Amygdala (tissue), 56 donors: ENCODE measurements at places on chromosomes 4 and X.

DNA sequence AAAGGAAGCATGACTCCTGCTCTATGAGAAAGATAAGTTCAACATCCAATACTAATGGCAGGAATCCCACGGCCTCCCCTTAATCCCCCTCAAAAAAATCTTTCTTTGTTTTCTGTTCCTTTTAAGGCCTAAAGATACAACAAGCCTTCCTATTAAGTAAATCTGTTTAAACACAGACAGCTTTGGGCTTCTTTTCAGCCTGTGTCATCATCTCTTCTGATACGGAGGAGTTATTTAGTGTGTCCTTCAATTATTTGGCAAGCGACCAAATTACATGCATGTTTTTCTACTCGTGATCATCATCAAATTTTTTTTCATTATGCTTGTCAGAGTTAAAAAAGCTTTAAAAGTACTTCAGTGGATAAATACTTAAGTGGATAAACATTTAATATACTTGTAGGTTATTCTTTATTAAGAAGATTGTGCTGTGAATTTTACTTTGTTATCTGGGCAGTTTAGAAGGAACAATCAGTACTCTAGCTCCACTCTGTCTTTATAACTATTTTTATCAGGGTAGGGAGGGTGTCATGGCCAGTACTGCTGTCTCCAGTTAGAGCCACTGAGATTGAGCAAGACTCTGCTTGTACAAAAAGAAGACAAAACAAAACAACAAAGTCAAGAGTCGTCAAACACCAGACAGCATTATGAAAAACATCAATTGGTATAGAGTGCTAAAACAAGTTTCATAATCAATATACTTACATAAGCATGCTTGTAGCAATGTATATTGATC is 210.7 kb downstream of the PRR32 start:
- no peak for DNase-seq

DNA sequence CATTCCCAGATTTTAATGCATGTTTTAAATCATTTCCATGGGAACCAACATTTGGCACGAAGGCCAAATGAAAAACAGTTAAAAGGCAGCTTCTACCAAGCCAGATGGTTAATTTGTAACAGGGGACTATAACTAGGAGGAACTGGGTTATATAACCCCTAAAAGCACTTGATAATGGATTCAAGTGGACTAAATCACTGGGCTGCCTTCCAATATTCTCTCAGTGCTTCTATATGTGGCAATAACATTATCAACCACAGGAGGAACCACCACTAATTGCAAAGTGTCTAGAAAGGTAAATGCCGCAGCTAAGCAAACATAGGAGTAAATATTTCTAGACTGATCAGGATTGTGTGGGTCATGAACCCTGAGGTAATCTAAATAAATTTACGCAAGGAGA is 391.5 kb downstream of the UBE2NL start:
- DNase-seq, result no peak

GRCh38 chr4:55458164-55458563 is 62.4 kb downstream of the TMEM165 start:
- no peak for DNase-seq

DNA sequence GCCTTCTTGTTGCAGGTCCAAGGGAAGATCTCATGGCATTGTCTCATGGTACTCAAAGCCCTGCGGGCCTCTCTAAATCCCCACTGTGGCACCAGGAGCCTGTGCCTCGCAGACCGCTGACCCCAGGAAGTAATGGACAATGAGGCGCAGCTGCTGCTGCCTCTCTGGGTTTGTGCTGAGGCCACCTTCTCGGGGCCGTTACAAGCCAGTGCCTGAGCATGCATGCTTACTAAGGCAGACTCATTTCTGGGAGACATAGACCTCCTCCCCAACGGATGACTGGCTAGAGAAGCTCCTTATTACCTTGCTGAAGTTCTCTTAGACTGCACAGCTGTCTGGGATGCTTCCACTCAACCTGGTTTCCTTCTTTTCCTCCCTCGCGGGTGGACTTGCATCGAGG is 1.3 kb downstream of the BDH2 start:
- no peak for DNase-seq

- peak; percentile 5 for DNase-seq
Measured at GRCh38 chr4:111283066-111283677, 660.3 kb upstream of the PITX2 start.

DNA sequence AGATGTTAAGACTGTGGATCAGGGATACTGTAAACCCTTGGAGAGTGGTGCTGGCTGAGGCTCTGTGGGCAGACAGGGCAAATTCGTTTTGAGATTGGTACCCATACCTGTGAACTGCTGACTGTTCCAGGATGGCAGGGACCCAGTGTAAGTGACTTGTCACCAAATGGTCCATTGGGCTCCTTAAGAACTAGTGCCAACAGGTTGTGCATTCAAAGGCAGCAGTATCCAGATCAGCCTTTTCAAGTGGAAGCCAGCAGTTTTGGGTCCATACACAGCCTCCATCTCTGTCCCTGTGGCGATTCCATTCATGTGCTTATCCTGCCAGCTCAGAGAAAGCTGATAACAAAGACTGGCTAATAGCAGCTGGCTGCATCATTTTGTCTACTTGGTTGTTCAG is 84.0 kb upstream of the SCOC start:
- no peak for DNase-seq

- DNase-seq, result no peak
Measured at GRCh38 chr4:132015321-132015720, 1133.8 kb upstream of the PCDH10 start.

- DNase-seq, result no peak
Measured at GRCh38 chr4:73341454-73341853, 62.6 kb upstream of the ALB start.

DNA sequence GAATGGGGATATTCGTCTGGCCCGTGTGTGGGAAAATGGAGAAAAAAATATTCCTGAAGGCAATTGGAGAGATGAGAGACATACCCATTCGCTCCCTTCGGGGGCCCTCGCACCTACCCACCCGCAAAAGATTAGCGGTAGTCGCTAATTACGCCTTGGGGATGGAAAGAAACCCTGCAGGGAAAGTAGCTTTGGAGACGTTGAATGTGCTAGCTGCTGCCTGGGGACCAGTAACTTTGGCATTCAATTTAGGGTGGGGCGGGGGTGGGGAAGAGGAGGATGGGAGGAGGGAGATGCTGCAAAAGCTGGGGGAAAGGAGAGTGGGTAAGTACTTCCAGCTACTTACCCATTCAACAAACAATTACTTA is 407 bp upstream of the ZC4H2 start:
- no peak for DNase-seq

GRCh38 chr4:121888134-121888533 is 17.9 kb upstream of the BBS7 start:
- no peak for DNase-seq
